ENCODE measurements at places on chromosomes 2 and 18.

- DNase-seq, result no peak
These were observed 664 bp downstream of the DGUOK start for GRCh38 chr2:73927344-73927743.

GRCh38 chr2:24304098-24304497 is 56.2 kb downstream of the ITSN2 start:
- no peak for DNase-seq

DNA sequence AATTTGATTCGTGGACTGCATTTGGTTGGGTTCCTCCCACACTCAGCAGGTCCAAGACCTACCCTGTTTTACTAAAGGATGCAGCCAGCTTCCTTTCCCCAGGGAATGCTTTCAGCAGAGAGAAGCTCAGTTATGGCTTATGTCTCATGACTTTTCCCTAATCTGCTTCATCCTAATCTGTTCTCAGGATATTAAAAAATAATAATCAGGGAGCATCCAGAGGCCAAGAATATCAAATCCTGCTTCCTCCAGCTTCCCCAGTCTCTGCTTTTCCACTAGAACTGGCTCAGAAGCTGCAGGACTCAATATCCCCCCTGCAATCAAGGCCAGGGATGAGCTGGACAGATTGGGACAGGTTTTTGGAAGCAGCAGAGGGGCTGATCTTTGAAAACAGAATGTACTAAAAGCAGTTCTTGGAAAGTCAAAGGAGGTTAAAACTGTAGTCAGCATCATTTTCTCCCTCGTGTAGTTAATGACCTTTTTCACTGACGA is 326.9 kb upstream of the TNP1 start:
- DNase-seq, result no peak

DNA sequence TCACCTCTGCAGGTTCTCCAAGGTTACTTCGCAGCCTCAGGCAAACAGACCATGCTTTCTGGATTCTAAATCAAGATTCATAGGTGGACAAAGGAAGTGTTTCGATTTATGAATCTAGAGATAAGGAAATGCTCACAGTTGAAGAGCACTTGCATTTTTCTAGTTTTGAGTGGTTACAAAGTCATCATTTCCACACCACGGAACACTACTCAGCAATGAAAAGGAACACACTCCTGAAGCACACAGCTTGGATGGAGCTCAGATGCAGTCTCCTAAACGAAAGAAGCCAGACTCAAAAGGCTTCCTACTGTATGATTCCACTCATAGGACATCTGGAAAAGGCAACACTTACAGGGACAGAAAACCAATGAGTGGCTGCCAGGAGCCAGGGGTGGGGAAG is 31.7 kb downstream of the SDC1 start:
- no peak for DNase-seq

DNA sequence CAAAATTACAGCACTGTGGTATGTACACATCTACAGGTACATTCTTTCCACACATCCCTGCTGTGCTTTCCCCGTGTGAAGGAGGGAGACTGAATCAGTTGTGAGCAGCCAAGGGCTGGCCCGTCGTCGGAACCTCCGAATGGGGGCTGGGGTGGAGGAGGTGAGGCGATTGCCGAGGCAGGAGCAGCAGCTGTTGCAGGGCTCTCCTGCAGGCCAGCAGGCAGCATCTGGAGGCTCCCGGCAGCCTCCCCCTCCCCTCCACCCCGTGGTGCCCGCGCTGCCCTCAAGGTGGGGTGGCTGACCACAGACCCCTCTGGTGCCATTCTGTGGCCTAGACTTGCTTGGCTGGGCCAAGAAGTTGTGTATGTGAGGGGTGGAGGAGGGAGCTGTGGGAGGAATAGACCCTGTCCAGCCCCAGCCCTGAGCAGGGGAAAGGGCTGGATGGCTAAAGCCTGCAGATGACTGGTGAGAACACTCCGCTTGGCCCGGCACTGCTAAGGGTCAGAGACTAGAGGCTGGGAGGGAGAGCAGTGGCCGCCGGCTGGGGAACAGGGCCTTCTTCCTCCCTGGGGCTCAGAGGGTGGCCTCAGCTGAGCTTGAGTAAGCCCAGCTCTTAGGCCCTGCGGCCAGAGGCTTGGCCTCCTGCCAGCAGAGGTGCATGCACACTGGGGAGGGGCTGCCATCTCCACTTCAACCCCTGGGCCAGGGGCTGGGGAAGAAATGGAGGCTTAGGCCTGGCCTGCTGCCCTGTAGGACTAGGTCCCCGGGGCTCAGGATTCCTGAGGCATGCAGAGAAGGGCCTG is 7.6 kb downstream of the STAMBP start:
- DNase-seq, result no peak

DNA sequence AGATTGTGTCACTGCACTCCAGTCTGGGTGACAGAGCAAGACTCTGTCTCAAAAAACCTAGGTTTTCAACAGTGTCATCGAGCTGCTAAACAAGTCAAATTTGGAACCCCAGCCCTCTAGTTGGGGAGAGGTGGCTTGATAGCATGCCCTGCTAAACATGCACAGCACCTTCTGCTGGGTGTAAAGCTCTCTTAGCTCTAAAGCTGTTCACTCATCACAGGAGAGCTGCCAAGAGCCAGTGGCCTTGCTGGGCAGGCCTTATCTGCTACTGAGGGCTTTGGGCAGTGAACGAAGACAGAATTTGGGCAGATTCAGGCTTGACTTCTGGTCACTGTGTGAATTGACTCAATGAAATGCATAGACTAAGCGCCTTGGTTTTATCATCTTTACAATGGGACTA is 101.3 kb downstream of the LYPD1 start:
- no peak for DNase-seq

GRCh38 chr2:45342-46130 is 769 bp downstream of the FAM110C start:
- peak; percentile 18 for DNase-seq
